NCI-H526 treated with DMSO at 0.1 percent for 48 hours (cell line): ENCODE measurements at places on chromosomes 16 and 17.

- DNase-seq, result no peak
These were observed 1.1 kb upstream of the NTN1 start for GRCh38 chr17:9020096-9020823.

DNA sequence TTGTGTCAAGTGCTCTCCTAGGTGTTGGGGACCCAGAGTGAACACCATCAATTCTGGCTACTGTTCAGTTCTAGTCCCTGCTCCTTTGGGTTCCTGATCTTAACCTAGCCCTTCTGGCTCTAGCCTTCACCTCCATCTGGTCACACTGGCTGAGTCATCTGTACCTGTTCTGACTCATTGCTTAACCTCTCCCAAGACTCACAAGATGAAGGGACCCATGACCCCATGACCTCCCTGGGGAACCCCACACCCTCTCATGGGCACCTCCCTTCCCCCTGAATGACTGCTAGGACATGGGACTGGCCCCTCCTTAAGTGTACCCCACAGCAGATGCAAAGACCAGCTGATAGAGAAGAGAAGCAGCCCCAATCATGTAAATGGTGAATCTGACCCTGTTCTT, 345.8 kb upstream of the CDH5 start:
- no peak for DNase-seq

DNA sequence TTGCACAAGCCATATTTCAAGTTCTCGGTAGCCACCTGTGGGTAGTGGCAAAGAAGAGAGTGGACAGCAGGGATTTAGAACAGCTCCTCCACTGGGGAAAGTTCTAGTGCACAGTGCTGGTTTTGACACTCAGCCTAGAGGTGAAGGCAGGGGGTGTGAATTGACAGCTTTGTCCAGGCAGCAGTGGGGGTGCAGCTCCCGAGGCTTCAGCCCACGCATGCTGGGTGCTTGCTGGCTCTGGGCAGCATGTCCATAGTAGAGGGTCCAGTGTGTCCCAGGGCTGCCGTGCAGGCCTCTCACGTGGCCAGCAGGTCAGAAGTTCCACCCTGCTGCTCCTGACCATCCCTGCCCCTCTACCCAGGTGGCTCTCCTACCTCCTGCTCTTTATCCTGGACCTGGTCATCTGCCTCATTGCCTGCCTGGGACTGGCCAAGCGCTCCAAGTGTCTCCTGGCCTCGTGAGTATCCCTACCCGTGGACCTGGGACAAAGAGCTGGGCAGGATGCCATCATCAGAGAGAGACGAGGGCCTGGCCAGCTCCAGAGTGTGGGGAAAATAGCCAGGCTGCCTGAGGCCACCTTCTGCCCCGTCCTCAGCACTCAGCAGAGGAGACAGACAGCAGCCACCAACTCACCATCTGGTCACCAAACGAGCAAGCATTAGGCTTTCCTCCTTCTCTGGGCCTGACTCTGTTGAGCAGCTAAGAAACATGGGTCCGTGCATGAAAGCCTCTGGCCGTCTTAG, 29.8 kb downstream of the TTYH2 start:
- DNase-seq, result no peak

DNA sequence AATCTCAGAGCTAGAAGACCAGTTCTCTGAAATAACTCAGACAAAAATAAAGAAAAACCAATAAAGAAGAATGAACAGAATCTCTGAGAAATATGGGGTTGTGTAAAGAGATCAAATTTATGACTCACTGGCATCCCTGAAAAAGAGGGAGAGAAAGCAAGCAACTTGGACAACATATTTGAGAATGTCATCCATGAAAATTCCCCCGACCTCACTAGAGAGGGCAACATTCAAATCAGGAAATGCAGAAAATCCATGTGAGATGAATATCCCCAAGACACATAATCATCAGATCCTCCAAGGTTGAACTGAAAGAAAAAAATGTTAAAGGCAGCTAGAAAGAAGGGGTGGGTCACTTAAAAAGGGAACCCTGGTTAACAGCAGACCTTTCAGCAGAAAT, 32.1 kb downstream of the TANC2 start:
- DNase-seq, result no peak
